ENCODE measurements at places on chromosomes 5 and 9.

DNA sequence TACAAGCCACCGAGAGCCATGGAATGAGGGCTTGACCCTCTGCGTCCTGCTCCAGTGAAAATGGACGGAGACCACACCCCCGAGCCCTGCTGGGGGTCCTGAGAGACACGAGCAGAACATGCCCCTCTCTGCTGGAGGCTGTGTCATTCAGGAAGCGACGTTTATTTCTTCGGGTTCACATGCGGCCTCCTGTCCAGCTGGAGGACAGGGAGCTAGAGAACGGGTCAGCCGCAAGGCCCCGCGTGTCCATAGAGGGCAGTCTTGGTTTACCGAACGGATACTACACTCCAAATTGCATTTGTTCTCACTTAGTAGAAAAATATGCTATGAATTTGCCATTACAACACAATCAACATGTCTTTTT lies 36.1 kb downstream of the MRPL36 start:
- no peak for DNase-seq

GRCh38 chr5:166267907-166268306 lies 2023.5 kb upstream of the WWC1 start:
- DNase-seq: no peak

DNA sequence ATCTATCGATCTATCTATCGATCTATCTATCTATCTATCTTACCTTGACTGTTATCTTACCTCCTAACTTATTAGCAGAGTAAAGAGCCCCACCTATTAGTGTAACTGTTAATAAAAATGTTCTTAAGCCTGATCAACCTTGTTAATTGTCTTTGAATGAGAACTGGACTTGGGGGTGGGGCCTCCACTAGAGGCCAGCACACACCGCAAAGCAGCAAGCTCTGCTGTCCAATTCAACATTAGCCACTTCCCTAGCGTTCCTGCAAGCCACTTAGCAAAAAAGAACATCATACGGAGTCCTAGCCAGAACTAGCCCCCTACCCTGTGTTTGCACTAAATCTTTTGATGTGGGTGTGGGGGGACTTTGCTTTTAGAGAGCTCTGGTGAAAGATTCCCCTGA lies 515.8 kb downstream of the KDM4C start:
- no peak for DNase-seq

DNA sequence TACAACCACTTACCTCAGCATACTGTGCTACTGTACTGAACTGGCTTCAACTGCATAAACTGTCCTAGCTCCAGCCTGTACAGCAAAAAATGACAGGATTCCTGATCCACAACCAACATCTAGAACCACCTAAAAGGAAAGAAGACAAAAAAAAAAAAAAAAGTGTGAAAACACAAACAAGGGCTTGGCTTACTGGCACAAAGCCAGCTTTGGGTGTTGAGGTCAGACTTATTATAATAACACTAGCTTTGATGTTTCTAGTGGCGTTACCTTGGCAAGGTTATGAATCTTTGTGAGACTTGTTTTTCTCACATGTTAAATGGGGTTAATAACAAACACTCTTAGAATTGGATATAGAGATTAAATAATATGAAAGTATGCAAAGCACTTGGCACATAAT lies 148.5 kb upstream of the PUM3 start:
- no peak for DNase-seq

- peak; percentile 78 for DNase-seq
Measured at GRCh38 chr5:122183098-122183787, 53.9 kb downstream of the ZNF474 start.

- DNase-seq: no peak
Measured at GRCh38 chr5:82164176-82164976, 113.8 kb downstream of the RPS23 start.

GRCh38 chr5:111379391-111379816 lies 132.9 kb downstream of the STARD4 start:
- DNase-seq: no peak

- no peak for DNase-seq
Measured at GRCh38 chr9:109974143-109974917, 194.3 kb downstream of the PALM2AKAP2 start.

DNA sequence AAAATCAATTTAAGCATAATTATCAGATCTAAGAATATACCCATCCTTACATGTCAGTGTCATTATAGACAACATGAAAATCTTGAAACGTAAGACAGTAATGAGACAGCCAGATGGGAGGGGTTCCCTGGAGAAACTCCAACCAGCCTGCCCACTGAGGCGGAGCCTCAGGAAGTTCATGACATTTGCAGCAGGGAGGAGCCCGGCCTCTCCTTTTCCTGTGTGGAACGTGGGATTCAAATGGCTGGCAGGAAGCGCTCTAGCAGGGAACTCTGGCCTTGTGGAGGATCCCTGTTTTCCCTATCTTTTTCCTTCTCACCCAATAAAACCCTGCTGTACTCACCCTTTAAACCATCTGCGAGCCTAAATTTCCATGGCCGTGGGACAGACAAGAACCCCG lies 176.6 kb upstream of the KCNN2 start:
- DNase-seq: no peak

DNA sequence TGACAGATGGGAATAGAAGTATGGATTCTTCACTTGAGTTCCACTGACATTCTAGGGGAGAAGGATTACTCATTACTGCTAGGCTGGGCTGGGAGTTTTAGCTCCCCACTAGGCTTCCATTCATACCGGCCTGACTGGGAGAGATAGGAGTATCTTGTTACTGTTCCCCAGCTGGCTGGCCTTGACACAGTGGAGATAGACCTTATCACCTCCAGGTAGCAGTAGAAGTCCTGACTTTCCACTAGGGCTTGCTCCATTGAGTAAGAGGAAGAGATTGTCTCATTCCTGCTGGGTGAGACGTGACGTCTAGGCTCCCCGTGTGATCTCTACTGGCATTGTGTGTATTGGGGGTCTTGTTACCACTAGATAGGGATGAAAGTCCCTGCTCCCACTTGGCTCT lies 156.4 kb downstream of the CACNA1B start:
- no peak for DNase-seq

DNA sequence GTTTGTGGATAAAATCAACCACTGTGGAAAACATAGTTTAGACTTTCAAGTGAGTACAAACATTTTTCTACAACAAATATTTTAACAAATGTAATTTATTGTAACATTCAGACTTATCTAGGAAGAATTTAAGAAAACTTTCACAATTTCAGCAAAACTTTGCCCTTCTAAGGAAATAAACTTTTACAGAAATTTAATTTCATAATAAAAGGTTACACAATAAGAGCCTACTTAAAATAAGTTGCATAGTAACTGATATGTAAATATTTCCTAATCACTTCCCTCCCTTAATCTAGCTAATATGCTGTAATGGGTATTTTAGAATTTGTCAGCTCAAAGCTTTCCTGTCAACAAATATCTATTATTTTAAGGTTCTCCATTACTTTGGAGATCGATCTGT lies 1899.9 kb downstream of the MAT2B start:
- no peak for DNase-seq

GRCh38 chr5:110588286-110588980 lies 138.0 kb downstream of the TMEM232 start:
- DNase-seq: no peak

GRCh38 chr5:146717951-146718350 lies 160.6 kb downstream of the PPP2R2B start:
- DNase-seq: no peak

GRCh38 chr5:173743641-173744343 lies 127.3 kb upstream of the BOD1 start:
- no peak for DNase-seq

DNA sequence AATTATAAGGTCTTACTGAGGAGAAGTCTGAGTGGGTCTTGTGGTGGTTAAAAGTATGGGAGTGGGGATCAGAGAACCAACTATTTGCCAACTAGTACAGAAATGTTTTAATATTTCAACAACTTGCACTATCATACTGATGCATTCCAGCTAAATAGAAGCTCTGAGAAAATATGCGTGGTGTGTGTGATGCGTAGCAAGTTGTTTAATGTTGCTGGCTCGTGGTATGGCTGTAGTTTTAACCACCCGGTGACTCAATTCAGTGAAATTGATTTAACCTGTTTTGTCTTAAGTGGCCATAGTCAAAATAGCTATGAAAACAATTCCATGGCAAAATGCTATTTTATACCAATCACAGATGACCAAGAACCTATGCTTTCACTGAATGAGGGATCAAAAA lies 176.5 kb upstream of the SLC24A2 start:
- no peak for DNase-seq

DNA sequence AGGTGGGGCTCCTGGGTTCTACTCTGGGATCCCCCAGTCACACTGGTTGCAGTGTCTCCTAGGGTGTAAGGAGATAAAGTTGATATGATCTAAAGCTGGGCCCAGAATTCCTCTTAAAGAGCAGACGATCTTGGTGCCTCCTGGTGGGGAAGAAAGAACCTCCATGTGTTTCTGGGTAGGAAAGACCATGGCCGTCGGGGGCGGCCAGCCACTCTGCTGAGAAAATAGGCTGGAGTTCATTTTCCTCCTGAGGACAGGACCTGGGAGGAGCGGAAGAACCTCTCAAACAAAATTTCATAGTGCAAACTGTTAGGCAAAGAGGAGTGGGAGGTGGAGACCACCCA lies 163.8 kb upstream of the TBC1D2 start:
- DNase-seq: no peak

GRCh38 chr5:141669520-141669919 lies 12.5 kb downstream of the ARAP3 start:
- DNase-seq: no peak

DNA sequence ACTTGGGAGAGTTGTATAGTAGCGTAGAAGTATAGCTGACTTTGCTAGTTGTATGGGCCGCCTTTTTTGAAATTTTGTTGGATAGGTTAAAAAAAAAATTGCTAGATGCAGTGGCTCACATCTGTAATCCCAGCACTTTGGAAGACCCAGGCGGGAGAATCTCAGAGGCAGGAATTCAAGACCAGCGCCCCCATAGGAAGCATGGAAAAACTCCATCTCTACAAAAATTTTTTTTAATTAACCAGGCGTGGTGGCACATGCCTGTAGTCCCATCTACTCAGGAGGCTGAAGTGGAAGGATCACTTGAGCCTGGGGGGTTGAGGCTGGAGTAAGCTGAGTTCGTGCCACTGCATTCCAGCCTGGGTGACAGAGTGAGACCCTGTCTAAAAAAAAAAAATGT lies 59.2 kb downstream of the SMC5 start:
- DNase-seq: no peak

DNA sequence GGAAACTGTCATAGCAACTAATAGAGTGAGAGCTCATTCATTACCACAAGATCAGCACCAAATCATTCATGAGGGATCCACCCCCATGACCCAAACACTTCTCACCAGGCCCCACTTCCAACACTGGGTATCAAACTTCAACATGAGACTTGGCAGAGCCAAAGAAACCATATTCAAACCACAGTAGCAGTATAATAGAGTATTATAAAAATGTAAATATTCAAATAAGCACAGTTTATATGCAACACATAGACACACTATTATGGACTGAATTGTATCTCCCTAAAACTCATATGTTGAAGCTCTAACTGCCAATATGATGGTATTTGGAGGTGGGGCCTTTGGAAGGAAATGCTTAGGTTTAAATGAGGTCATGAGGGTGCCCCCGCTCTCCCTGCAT lies 240.5 kb downstream of the CWC27 start:
- no peak for DNase-seq

- DNase-seq: no peak
Measured at GRCh38 chr5:148922606-148923005, 96.2 kb downstream of the ADRB2 start.

GRCh38 chr5:135266303-135266635 lies 132.8 kb downstream of the MACROH2A1 start:
- DNase-seq: no peak

DNA sequence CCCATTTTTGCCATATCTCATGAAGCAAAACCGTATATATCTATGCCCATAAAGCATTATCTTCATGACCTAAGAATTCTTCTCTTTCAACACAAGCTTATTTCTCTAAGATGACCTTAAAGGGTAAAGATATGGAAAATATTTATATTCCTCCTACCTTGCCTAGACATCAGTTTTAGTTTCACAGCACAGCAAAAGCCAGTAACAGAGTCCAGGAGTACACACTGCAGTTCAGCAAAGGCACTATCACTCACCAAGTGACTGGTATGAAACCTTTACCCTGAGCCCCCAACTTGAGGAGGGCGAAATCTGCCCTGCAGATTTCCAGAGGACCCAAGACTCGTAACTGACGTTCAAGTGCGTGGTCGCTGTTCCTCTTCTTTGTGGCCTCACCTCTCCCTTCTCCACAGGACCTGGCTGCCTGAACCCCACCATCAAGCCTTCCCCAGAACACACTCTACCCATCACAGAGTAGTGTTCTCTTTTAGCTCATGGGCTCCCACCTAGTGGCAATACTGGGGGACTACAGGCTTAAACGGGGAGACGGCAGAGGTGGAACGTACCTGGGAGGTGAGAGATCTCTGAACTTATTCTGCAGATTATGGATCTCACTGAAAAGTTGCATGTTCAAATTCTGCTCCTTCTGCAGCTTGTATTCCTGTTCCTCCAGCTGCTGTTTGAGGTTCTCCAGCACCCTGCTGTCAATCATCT lies 141.0 kb downstream of the CDK5RAP2 start:
- DNase-seq: no peak

DNA sequence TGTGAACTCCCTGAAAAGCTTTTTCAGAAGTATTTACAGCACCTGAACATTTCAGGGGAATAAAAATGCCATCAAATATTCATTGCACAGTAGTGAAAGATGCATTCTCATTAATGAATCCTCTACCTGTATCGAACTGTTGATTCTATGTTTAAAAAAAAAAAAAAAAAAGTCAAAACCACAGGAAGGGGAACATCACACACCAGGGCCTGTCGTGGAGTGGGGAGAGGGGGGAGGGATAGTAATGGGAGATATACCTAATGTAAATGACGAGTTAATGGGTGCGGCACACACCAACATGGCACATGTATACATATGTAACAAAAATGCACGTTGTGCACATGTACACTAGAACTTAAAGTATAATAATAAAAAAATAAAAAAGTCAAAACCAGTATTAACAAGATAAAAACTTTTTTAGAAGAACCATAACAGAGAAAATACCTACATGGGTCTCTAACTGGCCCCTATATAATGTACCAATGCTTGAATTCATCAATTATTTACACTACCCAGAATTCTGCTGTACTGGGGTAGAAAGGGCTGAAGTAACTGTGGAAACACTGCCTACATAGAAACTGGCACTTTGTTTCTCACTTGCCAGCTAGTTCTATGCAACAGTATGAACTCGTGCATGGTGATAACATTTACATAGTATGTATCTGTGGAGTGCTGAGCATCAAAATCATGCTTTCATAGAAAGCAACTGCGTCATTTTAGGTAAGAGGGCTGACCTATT lies 48.9 kb downstream of the GNAQ start:
- no peak for DNase-seq

DNA sequence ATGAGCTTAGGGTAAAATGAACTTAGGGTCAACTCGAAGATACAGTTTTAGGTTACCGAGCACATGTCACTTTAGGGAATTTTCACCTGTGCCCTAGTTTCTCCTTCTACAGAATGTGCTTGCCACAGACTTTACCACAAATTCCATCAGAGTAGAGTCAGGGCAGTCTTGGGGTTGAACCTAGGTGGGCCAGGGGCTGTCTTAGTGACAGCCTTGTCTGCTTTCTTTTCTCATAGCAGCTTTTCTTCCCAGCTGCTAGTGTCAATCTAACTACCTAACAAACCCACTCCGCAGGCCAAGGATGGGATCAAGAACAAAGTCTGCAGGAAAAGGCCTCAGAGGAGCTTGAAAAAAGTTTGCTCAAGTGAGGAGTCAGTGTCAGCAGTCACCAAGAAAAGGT lies 458.1 kb upstream of the CDH18 start:
- DNase-seq: no peak

GRCh38 chr5:38825494-38825893 lies 20.3 kb upstream of the OSMR start:
- DNase-seq: no peak

Measured in epithelial cell of prostate (primary cell).